ENCODE measurements at places on chromosomes 1 and 21.

GRCh38 chr1:147142886-147143285, 29.4 kb downstream of the PRKAB2 start:
- DNase-seq: no peak

DNA sequence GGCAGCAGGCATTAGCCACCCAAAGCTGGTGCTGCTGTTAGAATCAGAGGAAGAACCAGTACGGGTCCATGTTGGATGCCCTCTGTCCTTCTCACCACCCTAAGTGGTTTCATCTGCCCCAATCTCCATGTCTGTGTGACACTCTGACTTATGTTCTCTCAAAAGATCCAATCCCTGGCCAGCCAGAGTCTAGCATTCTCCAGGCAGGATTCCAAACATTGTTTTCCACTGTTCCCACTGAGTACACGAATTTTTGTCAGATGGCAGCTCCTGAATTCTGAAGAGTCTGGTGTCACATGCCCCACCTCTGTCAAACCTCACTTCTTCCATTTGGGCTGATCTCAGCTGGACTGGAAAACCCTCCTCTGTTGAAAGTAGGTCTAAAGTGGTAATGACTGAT, 166.0 kb downstream of the DISC1 start:
- no peak for DNase-seq

DNA sequence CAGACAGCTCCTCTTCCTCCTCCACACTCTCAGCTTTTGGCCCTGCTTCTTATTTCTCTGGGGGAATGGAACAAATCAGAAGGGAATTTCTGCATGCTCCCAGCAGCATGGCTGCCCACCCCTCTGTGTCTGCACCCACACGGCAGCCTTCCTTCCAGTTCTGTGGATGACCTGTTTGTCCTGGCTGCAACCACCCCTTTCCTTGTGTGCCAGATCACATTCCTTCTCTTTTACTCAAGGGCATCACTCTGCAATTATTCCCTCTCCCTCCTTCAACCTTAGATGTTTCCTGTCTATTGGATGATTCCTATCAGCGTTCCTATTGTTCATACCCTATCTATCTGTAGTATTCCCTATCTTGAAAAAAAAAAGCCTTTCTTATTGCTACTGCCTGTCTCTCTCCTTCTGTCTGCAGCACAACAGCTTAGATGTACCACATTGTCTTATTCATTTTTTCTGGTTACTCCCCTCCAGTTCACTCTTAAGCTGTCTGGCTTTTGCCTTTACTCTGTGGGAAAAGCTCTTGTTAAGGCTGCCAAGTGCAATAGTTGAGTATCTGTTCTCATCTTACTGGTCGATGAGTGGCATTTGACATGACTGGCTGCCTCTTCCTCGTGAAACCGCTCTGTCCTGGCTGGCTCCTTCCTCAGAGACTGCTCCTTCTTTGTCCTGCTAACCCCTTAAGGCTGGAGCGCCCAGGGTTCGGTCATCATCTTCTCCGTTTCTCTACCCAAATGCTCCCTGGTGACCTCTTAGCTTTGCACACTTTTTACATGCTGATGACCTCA, 351.1 kb downstream of the CAMTA1 start:
- DNase-seq: no peak

DNA sequence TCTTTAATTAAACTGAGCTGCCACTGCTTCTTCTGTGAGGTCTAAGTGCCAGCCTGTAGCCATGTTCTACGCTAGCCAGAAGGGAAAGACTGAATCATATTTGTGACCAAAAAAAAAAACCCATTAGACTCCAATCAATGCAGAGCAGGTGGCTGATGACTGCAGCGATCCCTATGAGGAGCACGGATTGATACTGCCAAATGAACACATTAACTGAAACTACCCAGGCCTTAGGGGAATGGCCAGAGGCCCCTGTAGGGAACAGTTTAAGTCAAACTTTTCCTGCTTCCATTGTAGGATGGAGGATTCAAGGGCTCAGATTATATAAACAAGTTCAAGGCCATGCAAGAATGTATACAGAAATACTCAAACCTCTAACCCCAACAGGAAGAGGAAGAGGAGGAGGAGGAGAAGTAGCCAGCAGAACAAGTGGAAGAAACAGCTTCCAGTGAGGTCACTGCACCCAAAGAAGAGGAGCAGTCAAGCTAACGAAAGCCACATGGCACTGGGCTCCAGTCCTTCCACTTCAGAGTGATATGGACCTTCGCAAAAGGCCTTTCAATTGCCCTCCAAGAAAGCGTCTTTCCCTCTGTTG, 328.3 kb downstream of the SMYD3 start:
- no peak for DNase-seq

DNA sequence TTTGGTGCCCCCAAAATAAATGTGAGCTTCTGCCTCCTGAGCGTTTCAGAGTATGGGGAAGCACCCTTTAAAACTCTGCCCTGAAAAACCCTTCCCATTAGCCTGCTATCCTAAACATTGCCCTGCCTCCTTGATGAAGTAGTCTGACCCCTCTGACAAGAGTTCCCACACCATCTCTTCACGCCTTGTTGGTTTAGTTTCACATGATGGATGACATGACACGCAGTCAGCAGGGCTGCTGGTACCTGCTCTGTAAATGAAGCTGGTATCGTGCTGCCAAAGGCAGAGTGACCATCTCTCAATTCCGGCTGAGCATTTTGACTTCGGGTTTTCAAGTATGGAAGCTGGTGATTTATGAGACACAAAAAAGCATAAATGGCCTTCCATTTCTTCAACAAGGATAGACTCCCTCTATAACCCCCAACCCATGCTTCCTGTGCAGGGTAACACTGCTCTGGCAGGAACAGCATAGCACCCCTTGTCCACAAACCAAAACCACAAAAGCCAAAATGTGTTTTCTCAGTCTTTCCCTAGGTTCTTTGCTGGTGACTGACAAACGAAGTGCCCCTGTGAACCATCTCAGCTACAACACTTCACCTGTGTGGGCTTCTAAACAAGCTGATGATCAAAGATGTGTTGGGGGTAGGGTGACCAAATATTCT, 444.6 kb downstream of the NUF2 start:
- DNase-seq: no peak

DNA sequence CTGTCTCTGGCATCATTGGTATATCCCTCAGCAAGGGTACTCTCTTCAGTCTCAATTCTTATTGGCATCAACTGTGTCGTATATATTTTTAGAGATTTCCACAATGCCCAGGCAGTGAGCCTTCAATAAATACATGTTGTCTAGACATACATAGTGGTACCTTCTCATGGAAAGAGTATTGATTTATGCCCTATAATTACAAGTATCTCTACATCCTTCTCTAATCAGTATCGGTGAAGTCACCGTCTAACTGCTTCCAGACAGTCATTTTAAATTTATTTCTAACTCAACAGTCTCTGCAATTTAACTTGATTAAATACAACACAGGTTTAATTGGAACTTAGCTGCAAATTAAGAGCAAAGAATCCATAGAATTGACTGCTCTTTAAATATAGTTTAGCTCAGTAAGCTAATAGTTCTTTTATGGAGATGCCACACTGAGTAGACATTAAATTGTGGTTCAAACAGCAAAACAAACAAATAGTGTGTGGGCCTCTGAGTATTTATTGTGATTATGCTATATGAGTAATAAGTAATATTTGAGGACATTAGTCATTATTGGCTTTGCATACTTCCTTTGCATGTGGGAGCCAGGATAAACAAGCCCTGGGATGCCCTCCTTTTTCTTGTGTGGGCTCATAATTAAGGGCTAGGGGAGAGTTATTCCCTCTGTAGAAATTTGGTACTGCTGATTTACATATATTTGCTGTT, 126.9 kb upstream of the DUSP10 start:
- no peak for DNase-seq

- no peak for DNase-seq
These were observed 26.2 kb downstream of the CAPN8 start for GRCh38 chr1:223639331-223639749.
